NCI-H774 (cell line): ENCODE measurements at places on chromosomes 6 and 20.

GRCh38 chr6:17038316-17038715 is 63.5 kb upstream of the STMND1 start:
- DNase-seq: no peak

DNA sequence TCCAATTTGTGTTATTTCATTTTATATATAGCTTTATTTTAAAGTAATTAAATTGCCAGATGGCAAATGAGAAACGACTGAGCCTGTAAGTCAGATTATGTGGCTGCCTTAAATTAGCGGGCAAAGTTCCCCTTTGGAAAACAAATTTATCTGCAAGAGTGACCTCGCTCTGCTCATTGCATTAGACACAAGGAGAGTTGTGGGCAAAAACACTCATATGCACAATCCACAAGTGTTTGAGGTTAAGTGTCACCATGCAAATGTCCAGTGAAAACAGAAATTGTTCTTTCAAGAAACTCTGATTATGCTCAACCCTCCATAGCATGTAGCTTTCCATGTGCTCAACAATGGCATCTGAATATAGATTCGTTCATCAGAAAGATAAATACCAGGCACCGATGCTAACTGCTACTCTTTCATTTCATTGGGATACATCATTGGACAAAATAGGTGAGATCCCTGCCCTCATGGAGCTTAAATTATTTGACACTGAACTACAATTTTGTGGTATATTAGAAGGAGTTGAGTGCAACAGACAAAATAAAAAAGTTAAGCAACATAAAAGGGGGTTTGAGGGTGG is 1.7 kb upstream of the NHSL1 start:
- DNase-seq: no peak

GRCh38 chr6:154594496-154595198 is 84.2 kb upstream of the CNKSR3 start:
- DNase-seq: no peak

- DNase-seq: no peak
These were observed 35.0 kb upstream of the SGK1 start for GRCh38 chr6:134352786-134353480.

- no peak for DNase-seq
These were observed 40.4 kb downstream of the PTPRK start for GRCh38 chr6:128479991-128480390.
